ENCODE measurements at places on chromosomes 1 and 21.
A peak's percentile ranks its signal among the peaks of the same experiment; 100 is the strongest.

DNA sequence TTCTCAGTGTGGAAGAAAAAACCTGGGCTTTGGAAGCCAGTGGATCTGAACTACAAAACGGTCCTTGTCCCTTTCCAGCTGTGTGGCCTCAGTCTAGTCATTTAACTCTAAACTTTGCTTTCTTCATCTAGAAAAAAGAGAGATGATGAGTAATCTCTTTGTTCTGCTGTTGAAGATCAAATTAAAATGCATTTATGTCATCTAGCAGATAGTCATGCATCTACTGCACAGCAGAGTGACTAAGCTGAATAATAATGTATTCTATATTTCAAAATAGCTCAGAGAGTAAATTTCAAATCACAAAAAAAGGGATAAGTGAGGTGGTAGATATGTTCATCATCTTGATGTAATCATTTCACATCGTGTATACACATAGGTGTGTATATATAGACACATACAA is 473.2 kb downstream of the DSCAM start:
- DNase-seq: no peak

DNA sequence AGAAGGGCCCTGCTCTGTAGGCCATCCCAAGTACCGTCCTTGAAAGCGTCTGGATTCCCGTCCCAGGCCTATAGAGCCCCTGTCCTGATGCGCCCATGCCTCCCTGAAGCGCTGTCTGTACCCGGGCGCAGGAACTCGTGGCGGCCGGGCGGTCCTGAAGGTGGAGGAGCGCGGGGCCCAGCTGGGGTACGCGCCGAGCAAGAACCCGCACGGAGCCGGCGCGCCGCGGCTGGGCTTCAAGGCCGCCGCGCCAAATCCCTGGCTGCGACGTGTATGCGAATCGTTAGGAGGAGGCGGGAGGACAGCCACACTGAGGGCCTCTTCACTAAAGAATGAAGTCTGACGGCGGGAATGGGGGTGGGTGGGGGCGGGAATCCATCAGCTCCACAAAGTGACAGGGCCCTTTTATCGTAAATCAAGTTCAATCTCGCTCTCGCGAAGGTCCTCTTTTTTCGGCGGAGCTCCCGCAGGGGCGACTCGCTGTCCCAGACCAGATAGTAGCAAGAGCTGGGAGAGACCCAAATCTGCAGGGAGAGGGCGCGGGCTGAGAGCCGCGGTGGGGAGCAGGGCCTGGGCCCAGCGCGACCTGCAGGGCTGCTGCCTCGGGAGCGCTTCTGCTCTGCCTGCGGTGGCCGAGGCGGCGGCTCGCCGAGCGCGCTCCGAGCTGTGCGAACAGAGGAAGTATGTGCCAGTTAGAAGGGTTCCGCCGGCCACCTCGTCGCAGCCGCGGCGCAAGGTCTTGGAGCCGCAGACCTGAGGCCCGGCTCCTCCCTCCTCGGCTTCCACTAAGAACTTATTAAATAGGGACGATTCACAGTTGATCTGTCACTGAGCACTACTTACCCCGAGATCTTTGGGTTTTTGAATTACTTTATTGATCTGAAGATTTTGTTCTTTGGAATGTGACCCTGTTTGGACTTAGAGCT is 10.4 kb downstream of the BARHL2 start:
- DNase-seq: no peak

- DNase-seq: no peak
Observed at GRCh38 chr1:42973286-42973685, 14.6 kb upstream of the SLC2A1 start.

- peak; percentile 42 for DNase-seq
Observed at GRCh38 chr1:12047120-12047876, 15.8 kb upstream of the TNFRSF8 start.

- DNase-seq: no peak
Observed at GRCh38 chr1:241485145-241485544, 34.4 kb downstream of the FH start.

GRCh38 chr21:20943561-20943997 is 54.6 kb upstream of the NCAM2 start:
- DNase-seq: no peak

DNA sequence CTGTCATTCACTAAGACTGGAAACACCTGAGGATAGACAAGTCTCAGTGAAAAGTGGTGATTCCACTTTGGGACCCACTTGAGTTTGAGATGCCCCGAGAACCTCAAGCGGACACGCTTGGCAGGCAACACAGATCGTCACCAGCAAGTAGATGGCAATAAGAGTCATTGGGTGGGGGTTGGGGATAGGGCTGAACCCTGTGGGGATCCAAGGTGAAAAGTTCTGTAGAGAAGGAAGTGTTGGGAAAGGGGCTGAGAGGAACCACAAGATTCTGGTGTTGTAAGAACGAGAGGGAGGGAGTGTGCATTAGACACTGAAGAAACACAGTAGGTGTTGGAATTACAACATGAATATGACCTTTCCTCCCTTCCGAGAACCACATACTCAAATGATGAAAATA is 45.4 kb upstream of the TDRD10 start:
- DNase-seq: no peak

- no peak for DNase-seq
Observed at GRCh38 chr1:2633936-2634491, 1.2 kb upstream of the MMEL1 start.

DNA sequence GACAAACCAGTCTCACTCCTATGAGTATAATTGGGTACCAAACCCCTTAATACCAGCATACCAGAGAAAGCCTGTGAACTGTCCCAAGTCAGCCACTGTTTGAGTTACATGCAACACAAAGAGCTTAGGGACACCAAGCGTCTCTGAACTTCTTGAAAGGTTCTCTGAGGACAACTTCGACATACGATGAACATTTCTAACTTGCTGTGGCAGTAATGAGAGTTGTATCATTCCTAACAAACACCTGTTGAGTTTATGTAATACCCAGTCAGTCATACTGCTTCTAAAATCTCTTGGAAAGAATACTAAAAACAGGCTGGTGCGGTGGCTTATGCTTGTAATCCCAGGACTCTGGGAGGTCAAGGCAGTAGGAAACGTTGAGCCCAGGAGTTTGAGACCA is 18.4 kb downstream of the CCT8 start:
- DNase-seq: no peak

DNA sequence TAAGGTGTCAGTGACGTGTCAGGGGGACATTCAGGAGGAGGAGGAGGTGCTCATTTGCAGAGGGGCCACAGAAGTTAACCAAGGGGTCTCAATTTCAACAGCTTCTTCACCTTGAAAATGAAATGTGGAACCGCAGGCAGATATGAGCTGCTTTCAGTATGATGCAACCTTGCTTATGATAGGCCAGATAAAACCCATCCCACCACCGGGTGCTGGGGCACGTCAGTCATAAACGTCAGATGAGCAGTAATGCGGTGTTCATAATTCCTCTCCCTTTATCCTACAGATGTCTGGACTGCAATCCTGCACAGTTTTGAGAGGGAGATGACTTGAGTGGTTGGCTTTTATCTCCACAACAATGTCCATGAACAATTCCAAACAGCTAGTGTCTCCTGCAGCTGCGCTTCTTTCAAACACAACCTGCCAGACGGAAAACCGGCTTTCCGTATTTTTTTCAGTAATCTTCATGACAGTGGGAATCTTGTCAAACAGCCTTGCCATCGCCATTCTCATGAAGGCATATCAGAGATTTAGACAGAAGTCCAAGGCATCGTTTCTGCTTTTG is 1.7 kb downstream of the PTGFR start:
- DNase-seq: no peak

- no peak for DNase-seq
Observed at GRCh38 chr1:47450606-47451005, 12.8 kb downstream of the FOXD2 start.

DNA sequence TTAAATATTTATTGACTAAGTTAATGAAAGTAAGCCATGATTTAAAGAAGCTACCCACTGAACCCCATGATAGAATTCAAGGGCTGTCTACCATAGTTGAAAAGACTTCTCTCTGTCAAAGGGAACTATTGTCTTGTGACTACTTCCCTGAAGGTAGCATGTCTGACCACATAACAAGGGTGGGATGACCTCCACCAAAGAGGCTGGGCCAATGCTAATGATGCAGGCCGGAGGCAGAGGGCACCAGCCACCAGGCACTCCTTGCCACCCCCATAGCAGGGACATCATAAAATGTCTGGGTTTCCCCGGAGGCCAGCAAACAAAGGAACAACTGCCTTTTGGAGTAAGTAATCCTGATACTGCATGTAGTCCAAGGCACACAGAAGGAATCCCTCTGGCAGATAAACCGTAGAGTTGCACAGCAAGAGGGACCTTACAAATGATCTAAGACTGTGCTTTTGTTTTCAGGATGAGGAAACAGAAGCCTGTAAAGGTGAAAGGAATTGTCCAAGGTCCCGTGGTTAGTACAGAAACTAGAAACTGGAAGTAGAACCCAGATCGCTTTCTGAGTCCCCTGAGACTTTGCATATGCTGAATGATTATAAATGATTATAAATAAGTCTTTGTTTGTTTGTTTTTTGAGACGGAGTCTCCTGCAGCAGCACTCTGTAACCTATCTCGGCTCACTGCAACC is 33.5 kb upstream of the ITPKB start:
- no peak for DNase-seq

DNA sequence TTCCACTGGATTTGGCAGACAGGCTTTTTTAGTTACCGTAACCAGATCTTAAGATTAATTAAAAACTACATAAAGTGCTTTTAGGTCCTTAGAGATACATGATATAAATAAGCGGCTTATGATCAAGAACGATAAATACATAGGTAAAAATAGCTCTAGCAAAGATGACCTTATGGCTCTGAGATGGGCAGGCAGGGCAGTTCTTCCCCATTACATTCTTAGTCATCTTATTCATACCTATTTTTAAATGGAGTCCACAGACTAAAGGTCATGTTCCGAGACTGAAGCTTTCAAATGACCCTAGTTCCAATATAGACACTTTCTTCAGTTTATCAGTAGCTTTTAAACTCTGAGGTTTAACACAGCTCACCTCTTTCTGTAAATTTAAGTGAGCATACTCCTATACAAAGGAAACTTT is 4.3 kb downstream of the MCL1 start:
- DNase-seq: no peak

DNA sequence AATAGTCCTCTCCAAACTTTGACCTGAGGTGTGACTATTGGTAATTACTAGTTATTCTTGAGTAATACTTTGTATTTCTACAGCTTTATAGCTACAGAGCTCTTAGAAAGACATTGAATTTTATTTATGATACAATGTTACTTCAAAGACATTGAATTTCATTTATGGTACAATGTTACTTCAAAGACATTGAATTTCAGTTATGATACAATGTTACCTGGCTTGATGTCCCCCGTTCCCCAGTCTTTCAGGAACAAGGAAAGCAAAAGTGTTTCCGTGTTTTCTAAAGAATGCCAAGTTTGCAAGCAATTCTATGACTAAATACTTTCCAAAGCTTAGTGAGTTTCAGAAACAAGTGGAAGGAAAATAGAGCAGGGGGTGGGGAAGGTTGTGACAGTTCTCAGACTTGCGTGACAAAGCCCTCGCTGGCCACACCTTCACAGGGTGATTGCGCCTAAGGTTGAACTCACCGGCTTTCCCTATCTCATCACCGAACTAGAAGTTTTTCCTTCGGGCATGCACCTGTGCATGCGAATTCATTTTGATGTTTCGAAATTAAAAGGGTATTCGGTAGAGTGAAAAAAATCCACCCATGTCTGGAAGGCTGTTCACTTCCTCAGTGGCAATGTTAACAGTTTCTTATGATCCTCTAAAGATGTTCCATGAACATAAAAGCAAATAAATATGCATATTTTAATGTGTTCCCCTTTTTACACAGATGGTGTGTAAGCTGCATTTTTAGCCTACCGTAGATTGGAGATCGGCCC is 909 bp upstream of the PAXBP1 start:
- DNase-seq: no peak

- no peak for DNase-seq
Observed at GRCh38 chr21:41834926-41835663, 44.0 kb downstream of the PRDM15 start.

DNA sequence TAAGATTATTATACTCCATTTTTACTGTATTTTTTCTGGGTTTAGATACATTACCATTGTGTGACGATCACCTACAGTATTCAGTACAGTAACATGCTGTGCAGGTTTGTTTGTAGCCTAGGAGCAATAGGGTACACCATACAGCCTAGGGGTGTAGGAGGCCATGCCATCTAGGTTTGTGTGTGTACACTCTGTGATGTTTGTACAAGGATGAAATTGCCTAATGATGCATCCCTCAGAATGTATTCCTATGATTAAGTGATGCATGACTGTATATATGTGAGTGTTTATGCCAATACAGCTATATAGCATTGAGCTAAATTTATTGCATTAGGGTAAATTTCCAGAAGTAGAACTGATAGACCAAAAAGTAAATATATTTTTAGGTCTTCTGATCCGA is 23.3 kb downstream of the TUFT1 start:
- no peak for DNase-seq

GRCh38 chr1:17586172-17586964 is 46.9 kb downstream of the ARHGEF10L start:
- peak; percentile 81 for DNase-seq

DNA sequence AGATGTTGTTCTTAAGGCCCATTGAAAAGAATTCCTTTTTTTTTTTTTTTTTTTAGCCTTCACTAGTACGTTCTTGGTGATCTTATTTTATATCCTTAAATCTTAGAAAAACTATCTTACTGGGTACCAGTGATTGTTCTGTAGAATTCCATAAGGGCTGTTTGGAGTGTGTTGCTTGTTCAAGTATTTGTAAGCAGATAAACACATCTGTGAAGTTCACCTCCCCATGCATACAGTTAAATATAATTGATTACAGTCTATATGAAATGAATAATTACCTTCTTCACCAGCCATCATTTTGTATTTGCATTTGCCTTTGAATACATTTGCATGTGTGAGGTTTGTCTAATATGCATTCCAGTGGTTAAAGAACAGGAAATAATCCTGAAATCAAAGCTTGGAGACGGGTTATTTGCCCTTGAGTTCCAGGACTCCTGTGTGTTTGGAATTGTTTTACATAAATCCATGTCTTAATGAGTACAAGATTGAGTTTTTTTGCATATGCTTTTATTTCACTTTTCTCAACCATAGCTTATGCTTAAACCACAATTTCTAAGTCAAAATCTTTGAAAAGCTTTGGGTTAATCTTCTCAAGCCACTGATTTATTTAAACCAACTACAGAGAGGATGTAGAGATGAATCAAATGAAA is 73.1 kb downstream of the VPS13D start:
- DNase-seq: no peak

DNA sequence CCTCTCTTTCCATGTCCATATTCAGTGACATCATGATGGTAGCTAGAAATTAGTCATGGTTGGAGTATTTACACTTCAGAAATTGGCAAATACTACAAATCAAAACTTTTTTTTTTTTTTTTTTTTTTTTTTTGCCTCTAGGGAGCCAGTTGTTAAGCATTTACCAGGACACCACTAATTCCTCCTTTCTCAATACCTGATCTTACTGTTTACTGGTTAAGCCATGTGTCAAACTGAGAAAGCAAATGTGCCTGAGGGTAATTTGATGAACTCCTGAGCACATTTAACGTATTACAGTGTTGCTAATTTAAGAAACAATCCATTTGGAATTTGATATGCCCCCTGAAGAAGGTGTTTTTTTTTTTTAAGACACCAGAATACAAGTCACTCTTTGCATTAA is 94.4 kb downstream of the DNM3 start:
- no peak for DNase-seq

All from HT1080 (cell line).